A375 (cell line): ENCODE measurements at places on chromosomes 6 and 20. TPM values are rescaled to one million over a fixed set of nuclear protein-coding genes. Genes with fewer than 3 reads are reported as not detected.

Gene PRDM13
- total RNA-seq = 0.45 and 1.4 TPM in 2 replicates

Gene TNFRSF21
- 37.3 and 37.5 TPM in 2 replicates for total RNA-seq

Gene ENPP3
- total RNA-seq = 0.26 and 0.80 TPM in 2 replicates

Gene B4GALT5
- total RNA-seq = 24.5 and 24.9 TPM in 2 replicates

Gene CDC5L
- 17.7 and 21.6 TPM in 2 replicates for total RNA-seq

Gene PPP1R16B
- total RNA-seq = 0.03 and 0.08 TPM in 2 replicates

Gene MLN
- not detected in 2 replicates for total RNA-seq

Gene COL9A1
- total RNA-seq = 0.23 TPM in 1 of 2 replicates, not detected in the other

Gene SOX18
- total RNA-seq = 0.72 and 1.2 TPM in 2 replicates

Gene SLC35F1
- 2.9 and 3.9 TPM in 2 replicates for total RNA-seq

Gene BTBD9
- 4.2 and 4.3 TPM in 2 replicates for total RNA-seq

Gene AKAP12
- 126 and 155 TPM in 2 replicates for total RNA-seq

Gene OOEP
- total RNA-seq = not detected in 2 replicates

Gene RNF39
- total RNA-seq = not detected in 2 replicates

Gene SLC16A10
- total RNA-seq = 2.8 and 5.1 TPM in 2 replicates

Gene MEI4
- 0.05 TPM in 1 of 2 replicates, not detected in the other for total RNA-seq

Gene LY86
- total RNA-seq = not detected in 2 replicates

Gene LINC00237
- total RNA-seq = not detected in 2 replicates

Gene CDSN
- not detected in 2 replicates for total RNA-seq

Gene C6orf132
- total RNA-seq = not detected in 2 replicates

Gene RREB1
- 11.8 and 12.0 TPM in 2 replicates for total RNA-seq

Gene MAP7
- total RNA-seq = 0.49 and 0.77 TPM in 2 replicates
